ENCODE measurements at places on chromosomes 1 and 21. TPM values are rescaled to one million over a fixed set of nuclear protein-coding genes. Genes with fewer than 3 reads are reported as not detected.

DNA sequence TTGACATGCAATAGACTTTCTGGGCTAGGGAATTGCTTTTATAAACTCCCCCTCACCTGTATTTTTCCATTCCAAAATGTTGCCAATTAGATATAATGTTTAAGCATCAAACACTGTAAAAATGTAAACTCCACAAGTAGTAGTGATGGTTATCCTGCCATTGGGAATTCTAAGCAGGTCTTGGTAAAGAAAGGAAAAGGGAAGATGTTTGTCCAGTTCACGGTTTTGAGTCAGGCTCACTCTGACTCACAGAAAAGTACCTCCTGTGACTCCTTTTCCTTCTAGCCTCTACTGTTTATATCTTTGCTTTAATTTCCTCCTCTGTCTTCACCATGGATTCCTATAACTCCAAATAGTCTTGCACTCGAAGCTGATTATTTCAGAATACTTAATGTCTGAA, 19.0 kb upstream of the PTPN14 start:
- no peak for DNase-seq
- peaks cover 3% of the 10 kb centered on the region for H3K4me1 ChIP-seq
- no peaks in the 10 kb centered on the region for H3K36me3 ChIP-seq
- H3K4me3 ChIP-seq, result no peak overlapping the region
- no peaks in the 10 kb centered on the region for H3K27me3 ChIP-seq

DNA sequence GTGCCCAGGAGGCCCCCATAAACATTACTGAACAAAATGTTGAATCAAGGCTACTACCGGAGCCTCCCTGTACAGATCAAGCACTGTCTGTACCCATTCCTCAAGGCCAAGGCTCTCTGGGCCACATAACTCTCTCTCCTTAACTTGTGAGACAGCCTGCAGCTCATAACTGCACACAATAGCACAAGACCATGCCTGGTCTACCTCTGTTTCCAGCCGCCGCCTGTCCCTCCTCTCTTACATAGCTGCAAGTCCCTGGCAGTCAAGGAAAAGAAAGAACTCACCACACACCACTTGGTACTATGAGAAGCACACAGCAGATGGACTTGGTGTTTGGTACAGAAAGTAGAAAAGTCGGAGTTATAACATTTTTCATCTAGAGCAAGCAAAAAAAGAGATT, 91.1 kb downstream of the SSBP3 start:
- H3K27me3 ChIP-seq, result no peaks in the 10 kb centered on the region
- DNase-seq, result no peak
- H3K27ac ChIP-seq, result no peak overlapping the region
- H3K36me3 ChIP-seq, result no peaks in the 10 kb centered on the region
- peaks cover 2% of the 10 kb centered on the region for H3K4me1 ChIP-seq

GRCh38 chr1:235933017-235933765, 66.5 kb upstream of the LYST start:
- no peak overlapping the region for H3K27ac ChIP-seq
- H3K4me3 ChIP-seq, result no peak overlapping the region
- H3K4me1 ChIP-seq, result peaks cover 5% of the 10 kb centered on the region
- DNase-seq, result no peak
- H3K27me3 ChIP-seq, result no peaks in the 10 kb centered on the region

DNA sequence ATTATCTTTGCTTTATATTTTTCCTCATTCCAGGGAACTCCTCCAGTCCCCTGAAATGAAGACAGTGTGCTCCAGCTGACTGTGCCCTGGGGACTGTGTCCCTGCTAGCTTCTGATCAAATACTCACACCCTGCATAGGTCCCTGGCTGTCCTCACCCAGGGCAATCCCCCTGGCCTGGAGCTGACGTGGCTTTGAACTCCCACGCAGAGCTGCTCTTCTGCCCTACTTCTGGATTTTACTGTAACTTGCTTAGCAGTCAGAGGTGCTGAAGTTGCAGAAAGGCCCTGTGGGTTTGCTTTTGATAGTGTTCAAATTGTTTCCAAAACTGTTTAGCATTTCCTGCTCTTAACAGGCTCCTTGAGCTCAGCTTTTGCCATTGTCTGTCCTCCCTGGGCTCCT, 186.5 kb downstream of the FASLG start:
- H3K4me3 ChIP-seq, result no peak overlapping the region
- H3K36me3 ChIP-seq, result no peaks in the 10 kb centered on the region
- no peak overlapping the region for H3K27ac ChIP-seq
- no peak for DNase-seq
- H3K27me3 ChIP-seq, result peaks cover 2% of the 10 kb centered on the region

The HPDL gene
- 0.36 TPM for total RNA-seq
